ENCODE measurements at places on chromosomes 16 and 17.

- no peak for DNase-seq
Measured at GRCh38 chr17:16820979-16821543, 131.0 kb downstream of the CCDC144A start.

DNA sequence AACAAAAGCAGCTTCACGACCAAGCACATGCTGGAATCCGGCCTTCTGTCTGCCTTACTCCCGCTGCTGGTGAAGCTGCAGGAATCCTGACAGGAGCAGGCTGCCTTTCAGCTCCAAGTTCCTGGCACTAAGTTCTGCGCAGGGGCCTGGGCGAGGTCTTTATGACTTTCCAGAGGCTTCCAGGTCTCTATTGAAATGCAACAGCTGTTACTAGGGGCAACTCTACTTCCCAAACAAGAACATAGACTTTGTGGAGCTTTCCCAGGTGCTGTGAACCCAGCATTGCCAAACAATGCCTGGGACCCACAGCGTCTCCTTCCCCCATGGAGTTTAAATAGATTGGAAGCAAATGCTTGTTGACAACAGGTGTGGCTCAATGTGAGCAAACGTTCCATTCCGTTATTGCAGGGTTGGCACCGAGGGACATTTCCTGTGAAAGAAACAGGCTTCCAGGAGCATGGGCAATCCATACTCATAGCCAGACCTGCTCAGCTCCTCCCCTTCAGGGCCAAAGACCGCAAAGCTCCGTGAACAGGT lies 156.0 kb downstream of the CDH13 start:
- no peak for DNase-seq

GRCh38 chr16:4049031-4049430 lies 67.2 kb downstream of the ADCY9 start:
- DNase-seq = peak; percentile 74

DNA sequence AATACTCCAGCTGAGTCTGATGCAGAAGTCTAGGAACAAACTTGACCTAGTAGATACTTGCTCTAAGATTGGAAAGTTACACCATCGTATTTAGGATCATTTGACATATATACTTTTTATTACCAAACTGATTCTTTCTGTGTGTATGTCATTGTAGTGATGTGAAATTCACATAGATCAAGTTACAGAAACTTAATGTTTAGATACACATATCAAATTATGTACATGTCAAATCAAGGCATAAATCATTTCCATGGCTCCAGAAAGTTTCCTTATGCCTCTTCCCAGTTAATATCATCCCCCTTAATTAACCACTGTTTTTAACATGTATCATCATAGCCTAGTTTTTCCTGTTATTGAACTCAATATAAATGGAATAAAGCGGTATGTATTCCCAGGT lies 292.0 kb upstream of the CDH11 start:
- no peak for DNase-seq

DNA sequence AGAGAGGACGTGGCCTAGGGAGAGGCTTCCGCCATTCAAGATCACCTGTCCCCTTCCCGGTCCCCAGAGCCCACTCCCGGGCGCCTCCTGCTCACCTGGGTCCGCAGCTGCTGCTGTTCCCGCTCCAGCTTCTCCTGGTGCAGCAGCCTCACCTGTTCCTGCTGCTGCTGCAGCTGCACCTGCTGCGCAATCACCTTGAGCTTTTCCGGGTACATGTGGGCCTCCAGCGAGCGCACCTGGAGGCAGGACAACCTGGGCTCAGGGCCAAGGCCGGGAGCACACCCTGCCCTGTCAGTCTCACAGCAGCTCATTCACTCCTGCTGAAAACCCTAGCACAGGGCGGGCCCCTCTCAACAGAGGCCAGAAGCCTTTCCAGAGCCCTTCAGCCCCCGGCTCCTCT lies 12.5 kb downstream of the TFAP4 start:
- DNase-seq = no peak

GRCh38 chr17:81025065-81025740 lies 9.7 kb upstream of the BAIAP2 start:
- no peak for DNase-seq

DNA sequence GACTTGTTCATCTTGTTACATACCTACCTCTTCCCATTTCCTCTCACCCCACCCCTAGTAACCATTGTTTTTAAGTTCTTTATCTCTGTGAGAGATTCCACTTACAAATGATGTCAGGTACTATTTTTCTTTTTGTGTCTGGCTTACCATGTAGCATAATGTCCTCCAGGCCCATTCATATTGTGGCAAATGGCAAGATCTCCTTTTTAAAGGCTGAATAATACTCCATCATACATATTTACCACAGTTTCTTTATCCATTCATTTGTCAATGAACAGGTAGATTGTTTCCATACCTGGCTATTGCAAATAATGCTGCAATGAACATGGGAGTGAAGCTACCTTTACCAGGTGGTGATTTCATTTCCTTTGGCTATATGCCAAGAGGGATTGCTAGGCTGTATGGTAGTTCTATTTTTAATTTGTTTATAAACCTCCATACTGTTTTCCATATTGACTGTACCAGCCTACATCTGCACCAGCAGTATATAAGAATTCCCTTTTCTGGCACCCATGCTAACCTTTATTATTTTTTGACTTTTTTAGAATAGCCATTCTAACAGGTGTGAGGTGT lies 53.9 kb downstream of the NSRP1 start:
- DNase-seq = no peak
